HCT116 (cell line): ENCODE measurements at places on chromosomes 2 and 18. TPM values are rescaled to one million over a fixed set of nuclear protein-coding genes. Genes with fewer than 3 reads are reported as not detected.

- DNase-seq, result peak; percentile 37
Observed at GRCh38 chr2:218168635-218169462, 2.1 kb upstream of the CXCR1 start.

DNA sequence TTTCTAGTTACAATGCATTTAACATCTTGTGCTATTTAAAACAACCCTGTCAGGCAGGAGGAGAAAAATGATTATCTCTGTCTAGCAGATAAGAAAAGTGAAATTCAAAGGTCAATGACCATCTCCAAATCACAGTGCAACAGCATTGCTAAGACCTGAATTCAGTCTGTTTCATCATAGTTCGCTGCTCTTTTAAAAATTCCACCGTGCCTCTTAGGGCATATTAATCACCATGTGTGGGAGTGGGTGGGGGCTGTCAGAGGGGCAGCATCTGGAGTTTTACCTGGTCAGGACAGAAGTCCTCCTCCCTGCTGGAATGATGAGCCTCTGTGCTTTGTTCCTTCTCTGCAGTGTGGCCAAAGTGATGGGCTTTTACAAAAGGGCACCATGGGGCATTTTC, 418.7 kb upstream of the RGPD4 start:
- DNase-seq, result no peak

Gene RNF149
- total RNA-seq, result 40.2 TPM

DNA sequence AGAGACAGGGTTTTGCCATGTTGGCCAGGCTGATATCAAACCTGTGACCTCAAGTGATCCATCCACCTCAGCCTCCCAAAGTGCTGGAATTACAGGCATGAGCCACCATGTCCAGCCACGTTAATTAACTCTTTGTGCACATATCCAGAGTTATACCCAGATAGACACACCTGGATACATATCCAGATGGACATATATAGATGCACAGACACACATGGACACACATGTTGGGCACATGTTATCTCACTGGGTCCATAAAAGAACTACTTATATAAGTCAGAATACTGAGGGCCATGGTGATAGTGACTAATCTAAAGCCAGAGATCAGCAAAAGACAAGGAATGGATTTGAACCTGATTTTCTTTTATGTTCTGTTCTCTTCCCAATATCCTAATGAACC, 158.6 kb downstream of the IRS1 start:
- DNase-seq, result no peak

Gene NAT8
- not detected for total RNA-seq

DNA sequence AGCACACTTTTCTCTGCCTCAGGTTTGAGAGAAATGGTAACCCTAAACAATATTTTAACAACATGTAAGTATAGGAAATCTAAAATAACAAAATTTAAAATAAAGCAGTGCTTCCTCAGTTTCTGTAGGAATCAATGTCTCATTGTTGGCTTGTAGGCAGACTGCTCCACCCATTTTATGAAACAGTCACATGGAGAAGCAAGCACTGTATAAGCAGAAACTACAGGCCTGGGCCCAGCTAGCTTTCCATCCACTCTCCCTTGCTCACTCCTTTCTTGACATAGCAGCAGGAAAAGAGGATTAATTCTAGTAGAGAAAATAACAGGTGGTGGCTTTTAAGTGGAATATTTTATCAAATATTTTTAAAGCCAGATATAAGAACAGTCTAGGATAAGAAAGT, 97.2 kb downstream of the PLEKHM3 start:
- no peak for DNase-seq

DNA sequence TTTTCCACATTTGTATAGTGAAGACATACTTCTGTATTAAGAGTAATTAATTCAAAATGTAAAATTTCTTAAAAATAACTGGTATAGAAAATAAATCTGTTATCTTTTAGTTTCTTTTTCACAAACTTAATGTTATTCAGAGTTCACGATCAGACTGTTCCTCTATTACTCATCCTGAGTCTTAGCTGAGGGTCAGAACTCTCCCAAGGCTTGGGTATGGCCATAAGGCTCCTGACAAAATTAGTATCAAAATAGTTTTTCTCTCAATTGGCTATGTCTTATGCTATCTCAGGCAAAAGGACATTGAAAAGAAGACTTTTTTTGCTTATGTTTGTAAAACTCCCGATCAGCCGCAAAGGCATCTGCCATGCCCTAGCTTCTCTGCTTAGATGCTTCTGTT, 56.1 kb upstream of the NAB1 start:
- no peak for DNase-seq

DNA sequence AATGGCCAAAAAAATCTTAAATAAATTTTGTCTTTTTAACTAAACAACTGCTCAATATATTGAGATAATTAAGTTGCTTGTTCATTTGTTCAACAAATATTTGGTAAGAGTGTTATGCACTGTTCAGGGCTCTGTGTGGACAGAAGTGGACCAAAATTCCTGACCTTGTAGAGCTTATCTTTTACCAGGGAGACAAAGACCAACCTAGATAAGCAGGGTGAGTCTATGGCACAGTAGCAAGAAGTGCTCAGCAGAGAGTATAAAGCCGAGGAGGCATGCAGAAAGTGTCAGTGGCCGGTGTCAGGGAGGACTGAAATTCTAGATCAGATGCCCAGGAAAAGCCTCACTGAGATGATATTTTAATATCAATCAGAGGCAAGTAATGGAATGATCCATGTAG, 2.6 kb downstream of the RAB27B start:
- no peak for DNase-seq

Gene DSG1
- not detected for total RNA-seq

Gene CD226
- total RNA-seq, result 1.2 TPM

GRCh38 chr2:201936817-201937216, 96.8 kb upstream of the FZD7 start:
- no peak for DNase-seq

DNA sequence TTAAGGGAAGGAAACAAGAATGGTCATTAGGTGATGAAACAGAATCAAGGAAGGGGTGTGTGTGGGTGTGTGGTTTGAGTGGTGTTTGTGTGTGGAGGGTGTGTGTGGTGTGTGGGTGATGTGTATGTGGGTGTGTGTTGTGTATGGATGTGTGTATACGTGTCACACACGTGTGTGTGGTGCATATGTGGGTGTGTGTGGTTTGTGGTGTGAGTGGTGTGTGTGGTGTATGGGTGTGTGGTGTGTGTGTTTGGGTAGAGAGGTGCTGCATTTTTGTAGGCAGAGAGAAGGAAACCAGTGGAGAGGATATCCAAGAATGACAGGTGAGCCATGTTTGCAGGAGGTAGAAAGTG, 1.1 kb upstream of the CEP192 start:
- DNase-seq, result no peak

GRCh38 chr2:289362-290089, 1.6 kb upstream of the ALKAL2 start:
- DNase-seq, result no peak

Gene CACNB4
- total RNA-seq, result 2.0 TPM

Gene CHRNG
- not detected for total RNA-seq

DNA sequence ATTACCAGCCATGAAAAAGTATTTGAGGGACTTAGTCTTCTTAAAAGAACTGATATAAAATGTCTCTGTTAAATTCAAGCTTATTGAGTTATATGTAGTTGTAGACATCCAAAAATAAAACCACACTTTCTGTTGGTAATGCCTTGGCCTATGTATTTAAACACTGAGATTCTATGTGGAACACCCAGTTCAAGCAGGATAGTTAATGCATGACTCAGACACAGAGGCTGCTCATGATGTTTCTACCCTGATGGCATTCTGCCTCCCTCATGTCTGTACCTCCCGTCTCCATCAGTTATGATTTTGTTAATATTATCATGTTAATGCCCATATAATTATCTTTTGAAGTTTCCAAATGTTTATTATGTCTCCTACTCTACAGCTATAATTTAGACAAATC, 164.5 kb downstream of the XIRP2 start:
- DNase-seq, result no peak

GRCh38 chr2:219648176-219648575, 20.7 kb downstream of the SLC4A3 start:
- no peak for DNase-seq

Gene PTPN18
- total RNA-seq, result 52.4 TPM

Gene MAP2
- total RNA-seq, result 7.4 TPM

Gene PFN4
- not detected for total RNA-seq

DNA sequence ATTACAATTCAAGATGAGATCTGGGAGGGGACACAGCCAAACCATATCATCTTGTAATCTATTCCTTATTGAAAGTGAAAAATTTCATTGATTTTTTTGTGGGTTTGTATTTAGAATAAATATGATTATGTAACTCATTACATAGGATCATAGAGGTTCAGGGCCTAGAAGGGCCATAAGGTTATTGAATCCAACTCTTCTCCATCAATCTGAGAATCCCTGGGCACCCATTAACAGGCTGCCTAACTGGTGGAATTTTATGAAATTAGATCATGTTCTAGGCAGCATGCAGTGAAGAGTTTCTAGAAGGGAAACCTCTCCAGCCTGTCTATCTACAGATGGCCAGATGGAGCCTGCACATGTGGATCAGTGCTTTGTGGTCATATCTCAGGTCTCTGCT, 6.3 kb upstream of the APOB start:
- DNase-seq, result no peak

GRCh38 chr2:73877071-73877802, 15.6 kb upstream of the ACTG2 start:
- no peak for DNase-seq

DNA sequence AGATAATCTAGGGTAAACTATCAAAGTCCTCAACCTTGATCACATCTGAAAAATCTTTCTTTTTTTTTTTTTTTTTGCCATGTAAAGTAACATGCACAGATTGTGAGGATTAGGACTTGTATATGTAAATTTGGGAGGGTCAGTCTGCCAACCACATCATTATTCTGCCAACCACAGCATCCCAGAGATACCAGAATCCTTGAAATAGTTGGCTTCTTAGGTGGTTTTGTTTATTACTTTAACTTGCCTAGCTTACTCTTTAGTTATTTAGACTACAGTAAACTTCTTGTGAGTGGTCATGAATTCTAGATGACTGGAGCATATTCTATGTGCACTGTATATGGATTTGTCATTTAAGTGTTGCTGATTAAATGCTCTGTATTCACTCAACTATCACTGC, 242.1 kb upstream of the RBMS1 start:
- no peak for DNase-seq

- no peak for DNase-seq
Observed at GRCh38 chr2:127897531-127898211, 11.9 kb upstream of the AMMECR1L start.

DNA sequence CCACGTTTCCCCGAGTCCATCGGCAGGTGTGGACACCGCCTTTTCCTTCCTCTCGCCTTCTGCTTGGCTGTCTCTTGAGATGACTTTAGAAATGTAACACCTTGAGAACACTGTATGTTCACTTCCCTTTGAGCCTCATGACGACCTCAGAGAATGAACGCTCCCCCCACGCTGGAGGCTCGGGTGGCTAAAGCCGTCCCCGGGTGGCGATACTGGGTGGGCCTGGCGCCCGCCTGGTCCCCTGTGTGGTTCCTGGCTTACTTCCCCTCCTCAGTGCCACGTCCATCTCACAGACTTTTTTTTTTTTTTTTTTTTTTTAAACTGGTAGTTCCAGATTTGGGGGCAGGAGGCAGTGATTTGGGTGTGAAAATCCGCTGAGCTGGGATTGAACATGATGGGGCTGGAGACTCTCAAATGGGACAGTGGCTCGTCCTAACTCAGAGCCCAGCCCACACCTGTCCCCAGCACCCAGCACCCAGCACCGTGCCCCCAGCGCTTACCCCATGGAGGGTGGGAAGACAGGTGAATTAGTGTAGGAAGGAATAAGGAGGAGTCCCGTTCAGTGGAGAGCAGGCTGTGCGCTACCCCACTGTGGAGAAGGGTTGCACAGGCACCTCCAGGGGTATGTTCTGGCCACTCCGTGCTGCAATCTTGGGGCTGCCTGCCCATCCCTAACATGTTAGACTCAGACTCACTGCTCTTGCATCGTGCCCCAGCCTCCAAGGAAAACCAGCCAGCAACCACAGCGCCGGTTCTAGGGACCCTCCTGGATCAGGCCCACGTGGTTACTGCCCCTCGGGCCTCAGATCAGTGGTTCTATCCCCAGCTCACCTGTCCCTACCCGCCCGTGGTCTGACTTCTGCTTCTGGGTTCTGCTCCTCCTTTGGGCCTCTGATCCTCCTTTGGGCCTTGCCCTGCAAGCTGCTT, 174.0 kb downstream of the ASB1 start:
- DNase-seq, result no peak

DNA sequence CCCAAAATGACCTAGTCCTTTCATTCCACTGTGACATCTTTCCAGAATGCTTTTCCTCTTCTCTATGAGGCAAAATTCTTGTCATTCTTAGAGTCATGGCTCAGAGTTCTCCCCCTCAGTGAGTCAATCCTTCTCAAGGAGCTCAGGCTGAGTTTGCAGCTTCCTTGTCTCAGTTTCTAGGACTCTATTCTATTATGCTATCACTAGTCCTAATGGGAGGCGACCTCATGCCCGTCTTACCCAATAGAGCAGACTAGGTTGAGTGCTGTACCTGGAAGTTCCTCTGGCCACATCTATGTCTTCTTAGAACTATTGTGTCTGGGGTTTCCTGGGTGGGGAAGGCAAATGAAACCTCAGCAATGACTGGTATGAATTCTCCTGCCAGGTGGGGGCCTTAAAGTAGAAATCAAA, 51.5 kb downstream of the HAUS1 start:
- DNase-seq, result no peak

- no peak for DNase-seq
Observed at GRCh38 chr2:209125291-209125690, 298.6 kb upstream of the MAP2 start.

- DNase-seq, result no peak
Observed at GRCh38 chr2:238445409-238446190, 18.9 kb downstream of the ASB1 start.

- no peak for DNase-seq
Observed at GRCh38 chr2:98778741-98779483, 48.0 kb upstream of the MGAT4A start.

GRCh38 chr2:47039913-47040562, 115.1 kb downstream of the STPG4 start:
- no peak for DNase-seq

- DNase-seq, result no peak
Observed at GRCh38 chr2:212359425-212360067, 179.1 kb downstream of the ERBB4 start.

- peak; percentile 7 for DNase-seq
Observed at GRCh38 chr18:2948038-2948437, 64.9 kb downstream of the LPIN2 start.

DNA sequence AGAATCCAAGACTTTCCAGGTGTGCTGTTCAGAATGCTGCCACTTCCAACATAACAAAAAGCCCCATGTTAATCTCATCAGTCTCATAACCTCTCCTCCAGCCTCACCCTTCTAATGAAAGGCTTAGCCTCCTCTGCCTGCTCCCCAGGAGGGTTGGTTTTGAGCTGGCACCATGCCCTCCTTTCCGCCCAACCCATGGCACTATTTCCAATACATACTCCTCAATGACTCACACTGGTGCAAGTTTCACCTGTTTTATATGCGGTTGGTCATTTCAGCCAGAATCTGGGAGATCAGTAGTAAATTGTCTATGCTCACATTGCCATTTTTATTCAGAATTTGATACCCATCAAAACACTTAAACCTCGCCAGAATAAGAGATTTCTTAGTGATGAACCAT, 157.6 kb upstream of the NRP2 start:
- DNase-seq, result peak; percentile 10

Gene MC5R
- total RNA-seq, result not detected
